CD4-positive, alpha-beta T cell treated with Interleukin-6 for 4 hours (primary cell): ENCODE measurements at places on chromosomes 5 and 9.

GRCh38 chr5:9421884-9422283, 124.0 kb downstream of the SEMA5A start:
- DNase-seq, result no peak

- no peak for DNase-seq
Measured at GRCh38 chr9:120883608-120883996, 6.6 kb upstream of the PHF19 start.

GRCh38 chr5:75524071-75524470, 12.4 kb downstream of the POLK start:
- no peak for DNase-seq

GRCh38 chr5:173290477-173291131, 37.6 kb downstream of the STC2 start:
- DNase-seq, result no peak

DNA sequence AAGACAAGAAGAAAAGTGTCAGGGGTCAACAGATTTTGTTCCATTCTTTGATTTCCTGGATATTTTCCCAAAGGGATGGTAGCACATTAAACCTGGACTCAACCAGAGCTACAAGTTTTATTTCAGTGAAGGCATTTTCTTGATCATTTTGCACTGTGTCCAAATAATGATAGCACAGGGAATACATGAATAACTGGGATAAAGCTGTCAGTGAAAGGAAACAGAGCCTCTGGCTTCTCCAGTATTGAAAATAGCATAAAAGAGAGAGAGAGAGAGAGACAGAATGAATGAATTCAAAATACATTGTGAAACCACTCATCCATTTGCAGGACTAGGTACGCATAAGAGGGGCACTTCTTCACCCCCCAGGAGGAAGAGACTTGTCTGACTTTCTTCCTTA, 43.0 kb downstream of the SEMA5A start:
- no peak for DNase-seq

DNA sequence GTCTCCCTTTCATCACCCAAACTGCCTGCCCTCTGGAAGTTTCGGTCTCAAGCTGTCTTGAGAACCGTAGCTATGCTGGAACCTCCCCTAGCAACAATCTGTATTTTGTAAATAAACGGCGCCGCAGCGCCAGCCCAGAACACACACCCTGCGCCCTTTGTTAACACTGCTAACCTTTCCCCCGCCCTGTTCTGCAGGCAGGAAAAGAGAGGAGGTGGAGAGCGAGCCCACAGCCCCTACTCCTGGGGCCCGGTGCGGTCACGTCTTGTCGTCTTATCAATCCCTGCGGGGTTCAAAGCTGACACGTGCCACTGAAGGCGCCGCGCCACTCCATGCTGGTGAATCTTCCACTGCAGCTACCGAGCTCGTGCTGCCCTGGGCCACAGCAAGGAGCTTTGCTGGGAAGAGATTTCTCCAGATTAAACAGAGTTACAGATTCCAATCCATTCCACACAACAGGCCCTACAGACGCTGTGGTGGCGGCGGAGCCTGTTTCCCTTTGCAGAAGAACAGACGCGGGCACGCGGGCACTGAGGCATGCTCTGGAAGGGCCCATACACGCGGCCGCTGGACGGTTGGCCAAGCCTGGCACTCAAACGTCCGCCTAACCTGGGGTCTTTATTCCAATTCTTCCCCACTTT, 25.3 kb downstream of the ZDHHC11B start:
- DNase-seq, result peak; percentile 58

DNA sequence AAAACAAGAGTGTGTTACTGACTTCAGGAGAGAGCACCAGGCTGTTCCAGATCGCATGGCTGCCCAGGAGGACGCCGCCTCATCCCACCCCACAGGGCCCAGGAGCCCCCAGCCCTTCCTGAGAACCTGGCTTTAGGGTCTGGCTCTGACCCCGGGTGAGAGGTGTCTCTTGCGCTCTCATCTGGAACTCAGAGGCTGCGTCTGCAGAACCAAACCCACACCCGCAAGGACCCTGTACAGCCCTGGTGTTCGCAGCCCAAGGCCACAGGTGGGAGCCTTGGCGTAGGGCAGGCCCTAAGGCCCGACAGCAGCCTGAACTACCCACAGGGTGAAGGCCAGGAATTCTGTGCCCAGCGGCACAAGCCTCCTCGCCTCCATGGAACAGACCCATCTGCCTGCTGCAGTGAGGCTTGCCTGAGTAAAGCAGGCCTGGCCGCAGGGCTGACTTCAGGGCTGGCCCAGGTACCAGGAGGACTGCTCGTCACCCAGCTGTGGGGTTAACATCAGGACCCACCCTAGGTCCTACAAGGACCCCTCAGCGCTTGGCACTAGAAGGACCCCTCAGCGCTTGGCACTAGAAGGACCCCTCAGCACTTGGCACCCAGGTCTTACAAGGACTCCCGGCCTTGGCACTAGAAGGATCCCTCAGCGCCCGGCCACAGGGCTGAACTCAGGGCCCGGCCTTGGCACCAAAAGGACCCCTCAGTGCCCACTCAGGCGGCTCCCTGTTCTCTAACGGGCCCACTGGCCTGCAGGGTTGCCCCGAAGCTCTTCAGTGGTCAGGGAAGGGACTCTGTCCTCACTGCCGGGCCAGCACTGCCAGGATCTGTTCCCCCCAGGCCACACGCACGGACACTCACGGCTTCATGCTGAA, 48.2 kb downstream of the NKD2 start:
- DNase-seq, result no peak

- DNase-seq, result no peak
Measured at GRCh38 chr5:52758014-52758413, 29.7 kb upstream of the ITGA1 start.

GRCh38 chr9:117887941-117888340, 183.7 kb downstream of the TLR4 start:
- DNase-seq, result no peak

GRCh38 chr9:79572032-79572607, 355 bp downstream of the TLE4 start:
- peak; percentile 45 for DNase-seq

- DNase-seq, result no peak
Measured at GRCh38 chr5:107631805-107632362, 38.9 kb downstream of the EFNA5 start.

GRCh38 chr5:180592176-180592575, 877 bp upstream of the SCGB3A1 start:
- no peak for DNase-seq

DNA sequence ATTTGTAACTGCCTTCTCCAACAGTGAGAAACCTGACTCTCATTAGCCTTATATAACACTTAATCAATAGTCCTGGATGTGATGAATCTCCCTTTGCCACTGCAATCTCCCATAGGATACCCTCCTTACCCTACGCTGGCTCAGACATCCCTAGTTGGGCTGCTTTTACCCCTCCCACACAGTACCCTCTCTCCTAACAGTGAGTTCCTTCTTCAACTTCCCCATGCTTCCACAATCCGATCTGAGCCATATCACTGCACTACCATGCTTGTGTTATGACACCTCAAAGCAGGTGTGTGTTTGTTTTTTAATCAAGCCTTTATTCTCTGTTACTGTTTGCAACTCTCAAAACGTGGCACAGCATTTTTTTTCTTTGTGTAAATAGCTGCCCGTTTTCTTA, 60.5 kb upstream of the C9orf72 start:
- DNase-seq, result no peak

- DNase-seq, result no peak
Measured at GRCh38 chr5:60649288-60649917, 50.6 kb downstream of the DEPDC1B start.

DNA sequence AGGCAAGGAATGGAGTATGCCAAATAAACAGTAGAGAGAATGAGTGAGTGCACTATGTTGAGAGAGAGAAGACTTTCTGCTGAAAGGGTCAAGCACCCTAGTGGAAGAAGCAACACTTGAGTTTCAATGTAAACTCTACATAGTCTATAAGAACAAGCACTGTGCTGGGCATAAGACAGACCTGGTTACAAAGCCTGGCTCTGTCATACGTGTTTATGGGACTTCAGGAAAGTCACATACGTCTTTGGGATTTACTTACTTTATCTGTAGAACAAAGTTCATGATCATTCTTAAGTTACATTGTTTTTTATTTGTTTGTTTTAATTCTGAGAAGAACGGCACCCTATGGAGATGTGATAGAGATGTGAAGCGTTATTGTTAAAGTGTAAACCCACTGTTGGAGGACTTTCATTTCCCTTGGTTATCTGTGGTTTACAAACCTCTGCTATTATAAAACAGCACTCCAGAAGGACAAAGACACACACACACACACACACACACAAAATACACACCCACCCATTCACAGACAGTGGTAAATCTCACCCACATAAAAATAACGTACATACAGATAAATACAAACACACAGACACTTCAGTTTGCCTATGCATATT, 70.7 kb upstream of the TRIM32 start:
- no peak for DNase-seq

DNA sequence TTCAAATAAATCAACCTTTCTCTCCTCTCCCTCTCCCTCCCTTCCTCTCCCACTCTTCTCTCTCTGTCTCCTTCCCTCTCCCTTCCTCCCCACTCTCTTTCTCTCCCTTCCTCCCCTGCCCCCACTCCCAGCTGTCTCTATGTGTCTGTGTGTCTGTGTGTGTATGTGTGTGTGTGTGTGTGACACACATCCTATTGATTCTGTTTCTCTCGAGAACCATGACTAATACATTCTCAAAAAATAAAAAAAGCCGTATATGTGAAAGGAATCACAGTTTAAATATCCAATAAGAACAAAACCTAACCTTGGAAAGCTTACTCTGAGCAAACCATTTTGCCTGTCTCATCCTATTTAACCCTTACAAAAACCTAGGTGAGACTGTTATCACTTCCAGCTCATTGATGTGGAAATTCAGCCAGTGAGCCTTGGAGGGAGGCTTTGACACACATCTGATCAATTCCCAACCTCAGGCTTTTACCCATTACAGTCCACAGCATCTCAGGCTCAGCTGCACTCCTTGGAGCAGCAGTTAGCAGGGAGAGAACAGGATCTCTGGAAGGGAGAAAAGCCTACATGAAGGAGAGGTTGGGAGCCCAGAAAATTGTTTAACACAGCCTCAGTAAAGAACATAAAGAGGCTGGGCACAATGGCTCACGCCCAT, 8.3 kb downstream of the HSD17B3 start:
- DNase-seq, result no peak

DNA sequence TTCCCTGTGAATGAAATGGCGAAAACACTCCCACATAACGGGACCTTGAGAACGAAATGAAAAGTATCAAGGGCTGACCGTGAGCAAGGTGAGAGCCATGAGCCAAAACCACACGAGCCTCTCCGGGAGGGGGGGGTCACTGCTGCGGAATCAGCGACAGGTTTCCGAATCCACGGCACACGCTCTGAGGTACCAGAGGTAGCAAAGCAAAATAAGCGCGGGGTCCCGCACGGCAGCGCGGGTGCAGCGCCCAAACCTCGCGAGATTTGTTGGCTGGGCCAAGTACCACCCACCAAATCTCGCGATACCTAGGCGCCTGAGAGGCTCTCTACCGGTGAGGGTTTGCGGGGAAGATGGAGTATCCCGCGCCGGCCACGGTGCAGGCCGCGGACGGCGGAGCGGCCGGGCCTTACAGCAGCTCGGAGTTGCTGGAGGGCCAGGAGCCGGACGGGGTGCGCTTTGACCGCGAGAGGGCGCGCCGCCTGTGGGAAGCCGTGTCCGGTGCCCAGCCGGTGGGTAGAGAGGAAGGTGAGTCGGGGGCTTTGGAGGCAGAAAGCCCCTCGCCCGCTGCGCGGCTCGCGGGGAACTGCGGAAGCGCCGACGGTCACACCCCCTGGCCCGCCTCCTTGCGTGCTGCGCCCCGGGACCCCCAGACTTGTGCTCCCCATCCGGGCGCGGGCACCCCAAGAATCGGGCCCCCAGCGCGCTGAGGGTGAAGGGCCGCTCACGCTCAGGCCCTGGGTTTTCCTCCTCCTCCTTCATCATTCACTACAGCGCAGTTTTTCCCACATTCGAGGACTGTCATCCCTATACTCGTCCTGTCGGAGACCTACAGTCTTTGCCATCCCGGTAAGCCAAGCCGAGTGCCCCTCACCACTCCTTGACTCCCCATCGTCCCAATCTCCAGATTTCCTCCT, at the start of gene ZNF346:
ZNF346 (plus strand) TSS at position 311 of the 917 bp plus-strand sequence; CDS start at position 354, 43 bp downstream.
- DNase-seq, result peak; percentile 93

GRCh38 chr9:91712811-91713210, 237.2 kb downstream of the ROR2 start:
- DNase-seq, result no peak

GRCh38 chr9:78213712-78214111, 22.2 kb upstream of the CEP78 start:
- DNase-seq, result no peak

DNA sequence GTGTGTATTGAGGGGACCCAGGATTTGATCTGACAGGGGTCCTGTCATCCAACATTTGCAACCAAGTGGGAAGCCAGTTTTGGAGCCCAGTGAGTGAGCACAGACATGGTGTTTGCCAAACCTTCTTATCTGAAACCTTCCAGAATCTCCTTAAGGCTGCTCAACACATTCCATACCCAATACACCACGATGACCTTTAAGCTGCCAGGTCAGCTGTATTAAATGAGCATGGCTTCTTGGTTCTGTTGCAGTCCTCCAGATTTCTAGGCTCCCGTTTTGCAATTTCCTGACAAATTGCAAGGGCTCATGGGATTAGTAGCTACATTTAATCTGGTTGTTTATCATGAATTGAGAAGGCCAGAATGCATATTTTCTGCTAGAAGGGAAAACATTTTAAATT, 124.2 kb upstream of the ATP10B start:
- no peak for DNase-seq

DNA sequence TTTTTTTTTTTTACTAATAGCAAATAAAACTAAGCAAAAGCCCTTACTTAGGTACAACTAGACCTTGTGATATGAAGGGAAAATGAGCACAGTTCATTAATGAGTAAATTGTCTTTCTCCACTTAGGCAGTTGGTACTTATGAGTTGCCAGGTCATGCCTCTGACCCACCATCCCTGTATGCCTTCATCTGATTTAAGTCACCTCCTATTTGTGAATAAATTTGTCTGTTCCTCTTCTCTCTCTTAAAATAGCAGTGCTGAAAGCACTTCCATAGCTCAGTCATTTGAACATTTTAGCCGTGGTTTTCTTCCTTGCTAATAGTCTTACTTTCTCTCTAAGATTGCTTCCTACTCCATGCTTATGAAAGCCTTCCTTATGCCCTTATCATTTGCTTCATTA, 61.4 kb downstream of the SLC44A1 start:
- no peak for DNase-seq

DNA sequence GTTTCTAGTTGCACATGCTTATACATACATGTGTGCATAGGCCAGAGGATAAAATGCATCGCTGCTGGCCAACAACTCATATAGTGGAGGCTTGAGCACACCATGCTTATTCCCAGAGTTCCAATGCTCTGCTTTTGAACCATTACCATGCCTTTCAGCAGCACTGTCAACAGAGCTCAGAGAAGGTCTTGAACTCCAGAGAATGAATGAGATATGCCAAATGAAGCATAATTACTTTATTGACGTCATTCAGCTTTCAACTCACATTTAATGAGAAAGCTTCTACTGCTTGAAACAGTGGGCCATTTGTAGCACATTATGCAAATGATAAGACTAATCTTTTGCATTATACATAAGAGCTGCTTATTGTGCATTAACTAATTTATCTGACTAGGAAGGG, 765.3 kb upstream of the GRAMD2B start:
- DNase-seq, result no peak

DNA sequence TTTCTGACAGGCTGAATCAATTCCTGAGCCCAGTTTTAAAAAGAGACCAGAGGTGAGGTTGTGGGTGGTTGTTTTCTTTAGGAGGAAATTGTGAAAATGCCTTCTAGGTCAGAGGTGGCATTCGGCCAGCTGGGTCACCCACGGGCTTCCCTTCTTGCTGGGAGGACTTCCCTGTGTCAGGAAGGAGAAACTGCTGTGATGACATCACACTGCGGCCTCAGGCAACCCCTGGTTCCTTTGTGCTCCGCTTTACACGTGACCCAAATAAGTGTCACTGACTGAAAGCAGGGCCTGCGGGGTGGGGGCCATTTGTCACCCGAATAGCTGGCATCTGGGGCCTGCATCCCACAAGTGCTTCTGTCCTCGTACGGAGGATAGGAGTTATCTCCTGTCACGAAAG, 39.7 kb downstream of the FABP6 start:
- DNase-seq, result no peak
